Fibroblast of lung (primary cell): ENCODE measurements at places on chromosomes 16 and 17. TPM values are rescaled to one million over a fixed set of nuclear protein-coding genes. Genes with fewer than 3 reads are reported as not detected.

DNA sequence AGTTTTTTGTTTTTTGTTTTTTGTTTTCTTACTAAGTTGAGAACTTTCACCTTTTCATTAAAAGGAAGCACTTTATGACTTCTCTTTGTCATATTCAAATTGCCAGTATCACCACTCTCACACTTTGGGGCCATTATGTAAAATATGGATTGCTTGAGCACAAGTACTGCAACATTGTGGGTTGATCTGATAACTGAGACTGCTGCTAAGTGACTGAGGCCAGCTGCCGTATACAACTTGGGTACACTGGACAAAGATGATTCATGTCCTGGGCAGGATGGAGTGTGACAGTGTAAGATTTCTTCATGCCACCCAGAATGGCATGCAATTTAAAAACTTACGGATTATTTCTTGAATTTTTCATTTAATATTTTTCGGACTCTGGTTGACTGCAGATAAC lies 7.8 kb downstream of the TTC19 start:
- DNase-seq, result no peak

The GCGR gene
- total RNA-seq, result not detected in 2 replicates

GRCh38 chr16:68046106-68046505 lies 23.0 kb downstream of the DUS2 start:
- no peak for DNase-seq

The AATK gene
- total RNA-seq, result 0.26 and 0.50 TPM in 2 replicates

- no peak for DNase-seq
Observed at GRCh38 chr17:79990704-79991103, 45.0 kb downstream of the TBC1D16 start.

The NPIPB9 gene
- 1.7 and 1.8 TPM in 2 replicates for total RNA-seq

- no peak for DNase-seq
Observed at GRCh38 chr16:35176449-35176848, 1717.0 kb downstream of the TP53TG3F start.
